ENCODE measurements at places on chromosomes 5 and 9.

- DNase-seq: no peak
Observed at GRCh38 chr5:27854243-27854852, 816.0 kb upstream of the CDH9 start.

DNA sequence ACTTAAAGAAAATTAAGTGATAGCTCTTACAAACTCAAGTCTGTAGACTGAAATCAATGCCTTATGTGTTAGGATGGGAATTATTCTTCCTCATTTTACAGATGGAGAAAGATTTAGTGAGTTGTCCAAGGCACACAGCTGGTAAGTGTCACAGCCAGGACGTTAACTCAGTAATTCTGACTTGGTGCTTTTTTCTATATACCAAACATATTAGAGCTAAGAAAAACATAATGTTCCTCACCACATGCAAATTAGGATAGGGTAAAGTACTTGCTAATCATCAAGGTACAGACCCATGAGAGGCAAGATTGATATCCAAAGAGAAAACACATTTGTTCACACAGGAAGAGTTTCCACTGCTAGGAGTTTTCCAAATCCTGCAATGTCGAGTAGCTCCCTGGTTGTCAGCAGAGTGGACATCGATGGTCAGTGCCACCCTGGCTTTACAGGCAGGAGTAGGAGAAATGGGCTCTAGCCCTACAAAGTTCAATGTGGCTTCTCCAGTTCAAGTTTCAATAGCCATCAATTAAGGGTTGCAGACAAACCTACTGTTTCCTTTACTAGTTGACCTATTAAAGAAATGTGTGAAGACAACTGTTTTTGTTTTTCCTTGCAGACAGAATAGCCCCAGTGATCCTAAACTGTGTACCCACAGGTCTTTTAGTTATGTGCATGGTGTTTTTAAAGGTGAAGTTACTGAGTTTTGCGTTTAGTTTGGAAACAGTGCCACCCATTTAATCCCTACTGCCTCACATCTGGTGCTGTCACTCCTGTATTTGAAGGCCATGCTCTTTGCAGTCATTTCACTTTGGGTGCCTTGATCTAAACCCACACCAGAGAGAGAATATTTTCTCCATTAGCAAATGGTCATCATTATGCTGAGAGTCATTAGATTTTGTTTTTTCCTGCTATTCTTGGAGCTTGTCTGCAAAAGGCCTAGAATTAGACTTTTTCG lies 460.8 kb upstream of the SMARCA2 start:
- DNase-seq: no peak

GRCh38 chr9:18472435-18472834 lies 1.5 kb upstream of the ADAMTSL1 start:
- no peak for DNase-seq

DNA sequence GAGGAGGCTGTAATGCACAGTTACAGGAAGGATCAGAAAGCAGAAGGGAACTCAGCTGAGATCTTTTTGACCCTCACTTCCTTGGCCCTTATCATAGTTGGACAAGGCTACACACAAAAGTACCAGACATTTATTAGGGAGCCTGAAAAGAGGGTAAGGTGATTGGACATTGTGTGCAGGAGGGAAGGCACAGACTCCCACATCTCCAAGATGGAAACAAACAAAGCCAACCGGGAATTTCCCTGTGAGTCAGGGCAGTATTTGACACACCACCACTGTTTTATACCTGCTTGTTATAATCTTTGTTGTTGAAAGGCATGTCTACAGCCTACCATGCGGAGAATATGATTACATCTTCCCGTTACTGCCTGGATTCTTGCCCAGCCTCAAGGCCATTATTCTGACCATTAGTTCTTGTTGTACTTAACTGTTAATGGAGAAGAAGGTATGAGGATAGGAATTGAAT lies 3.0 kb upstream of the CCNG1 start:
- DNase-seq: no peak

- DNase-seq: no peak
Observed at GRCh38 chr9:70927530-70927929, 193.9 kb downstream of the TRPM3 start.

DNA sequence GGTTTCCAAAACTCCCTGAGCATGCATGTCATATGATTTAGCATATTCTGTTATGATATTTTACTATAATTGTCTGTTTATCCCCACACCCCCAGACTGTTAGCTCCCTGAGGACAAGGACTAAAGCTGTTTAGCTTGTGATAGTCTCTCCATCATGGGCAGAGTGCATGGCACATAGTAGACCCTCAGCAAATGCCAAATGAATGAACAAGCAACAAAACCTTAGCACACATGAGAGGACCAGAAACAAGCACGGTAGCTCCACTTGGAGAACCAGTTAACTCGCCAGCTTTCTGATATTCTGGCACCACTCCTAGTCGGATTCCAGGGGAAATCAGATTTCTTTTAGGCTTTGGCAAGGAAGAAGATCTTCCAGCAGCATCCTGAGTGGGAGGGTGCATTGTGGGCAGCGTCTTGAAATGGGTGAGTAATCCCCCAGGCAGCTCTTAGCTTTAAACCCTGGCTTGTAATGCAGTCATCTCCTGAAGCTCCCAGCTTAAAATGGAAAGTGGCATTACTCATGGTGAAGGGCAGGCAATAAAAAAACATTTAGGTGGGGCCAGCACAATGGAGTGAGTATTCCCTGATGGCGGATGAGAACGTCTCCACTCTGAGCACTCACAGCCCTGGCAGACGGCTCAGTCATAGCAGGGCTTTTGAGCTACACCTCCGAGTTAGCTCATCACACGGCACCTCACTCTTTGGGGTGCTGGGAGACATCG lies 41.1 kb downstream of the FGF1 start:
- DNase-seq: no peak

DNA sequence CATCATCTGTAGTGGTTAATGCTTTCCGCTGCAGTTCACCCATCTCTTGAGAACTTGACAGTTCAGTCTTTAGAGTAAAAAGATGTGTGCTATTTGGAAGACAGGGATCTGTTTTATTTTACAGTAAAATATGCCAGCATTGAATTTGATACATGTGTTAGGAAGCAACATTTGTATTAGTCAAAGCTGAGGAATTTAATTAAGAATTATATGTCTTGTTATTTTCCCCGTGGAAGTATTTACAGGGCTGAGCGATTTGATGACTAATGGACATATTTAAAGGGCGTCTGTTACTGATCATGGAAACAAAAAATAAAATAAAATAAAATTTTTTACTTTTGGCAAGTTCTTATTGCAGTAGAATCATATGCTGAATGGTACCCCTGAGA lies 101.3 kb downstream of the PAM start:
- no peak for DNase-seq

- no peak for DNase-seq
Observed at GRCh38 chr9:38445154-38446043, 21.1 kb upstream of the IGFBPL1 start.

DNA sequence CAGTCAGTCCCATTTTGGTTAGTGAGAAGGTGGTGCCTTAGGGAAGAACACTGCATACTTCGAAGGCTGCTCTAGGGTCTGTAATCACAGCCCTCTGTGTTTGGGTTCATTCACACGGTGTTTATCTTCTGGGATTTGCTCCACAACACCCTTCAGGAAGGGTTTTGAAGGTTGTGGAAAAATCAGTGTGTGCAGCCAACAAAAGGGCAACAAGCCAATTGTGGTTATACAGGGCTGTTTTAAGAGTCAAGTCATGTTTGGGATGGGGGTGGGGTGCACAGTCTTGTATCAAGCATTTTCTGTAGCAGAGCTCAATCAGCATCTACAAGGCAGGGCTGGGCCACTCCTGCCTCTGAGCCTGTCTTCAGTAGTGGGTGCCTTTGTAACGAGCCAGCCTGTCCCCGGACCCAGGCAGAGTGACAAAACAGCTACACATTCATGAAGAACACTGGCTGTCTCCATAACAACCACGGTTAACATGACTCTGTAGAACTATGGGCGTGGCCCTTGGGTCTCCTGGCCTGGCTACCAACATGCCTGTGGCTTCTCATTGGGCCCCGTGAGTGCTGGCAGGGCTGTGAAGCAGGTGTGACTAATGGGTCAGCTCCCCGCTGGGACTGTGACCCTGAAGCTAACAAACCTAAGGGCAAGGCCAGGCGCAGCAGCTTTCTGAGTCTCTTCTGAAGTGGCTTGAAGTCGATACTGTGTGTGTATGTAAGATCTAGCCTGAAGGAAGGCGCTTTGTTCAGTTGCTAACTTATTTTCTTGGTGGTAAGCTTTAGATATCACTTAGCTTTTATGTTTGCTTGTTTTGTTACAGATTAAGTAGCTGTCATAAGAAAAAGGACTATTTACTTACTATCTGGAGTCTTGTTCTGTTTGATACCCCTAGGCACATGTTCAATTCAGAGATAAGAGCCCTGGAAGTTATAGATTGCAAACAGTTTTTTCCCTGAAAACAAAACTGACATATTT lies 27.9 kb upstream of the GOLM1 start:
- DNase-seq: peak; percentile 43

GRCh38 chr5:142717582-142718215 lies 31.8 kb upstream of the FGF1 start:
- DNase-seq: no peak

- no peak for DNase-seq
Observed at GRCh38 chr9:34501889-34502425, 20.8 kb downstream of the ENHO start.

DNA sequence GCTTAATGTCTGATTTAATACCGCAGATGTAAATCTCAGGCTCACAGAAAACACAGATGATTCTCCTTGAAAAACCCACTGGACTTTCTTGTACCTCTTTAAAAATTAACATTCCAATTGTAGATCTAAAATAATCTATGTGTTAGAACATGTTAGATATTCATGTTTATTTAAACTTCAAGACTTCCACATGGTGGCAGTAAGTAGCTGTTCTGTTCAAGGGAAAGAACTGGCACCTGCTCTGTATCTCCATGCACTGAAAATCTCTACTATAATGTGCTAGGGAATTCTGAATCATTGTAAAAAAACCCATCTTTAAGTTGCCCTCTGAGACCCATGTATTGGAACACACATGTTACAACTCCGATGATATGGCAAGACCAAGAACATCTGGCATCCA lies 366.9 kb downstream of the DMRTA1 start:
- no peak for DNase-seq

GRCh38 chr9:136339173-136339957 lies 12.0 kb downstream of the GPSM1 start:
- no peak for DNase-seq

GRCh38 chr5:13249854-13250253 lies 694.6 kb downstream of the DNAH5 start:
- no peak for DNase-seq

- DNase-seq: no peak
Observed at GRCh38 chr5:137600721-137601360, 101.7 kb upstream of the SPOCK1 start.

DNA sequence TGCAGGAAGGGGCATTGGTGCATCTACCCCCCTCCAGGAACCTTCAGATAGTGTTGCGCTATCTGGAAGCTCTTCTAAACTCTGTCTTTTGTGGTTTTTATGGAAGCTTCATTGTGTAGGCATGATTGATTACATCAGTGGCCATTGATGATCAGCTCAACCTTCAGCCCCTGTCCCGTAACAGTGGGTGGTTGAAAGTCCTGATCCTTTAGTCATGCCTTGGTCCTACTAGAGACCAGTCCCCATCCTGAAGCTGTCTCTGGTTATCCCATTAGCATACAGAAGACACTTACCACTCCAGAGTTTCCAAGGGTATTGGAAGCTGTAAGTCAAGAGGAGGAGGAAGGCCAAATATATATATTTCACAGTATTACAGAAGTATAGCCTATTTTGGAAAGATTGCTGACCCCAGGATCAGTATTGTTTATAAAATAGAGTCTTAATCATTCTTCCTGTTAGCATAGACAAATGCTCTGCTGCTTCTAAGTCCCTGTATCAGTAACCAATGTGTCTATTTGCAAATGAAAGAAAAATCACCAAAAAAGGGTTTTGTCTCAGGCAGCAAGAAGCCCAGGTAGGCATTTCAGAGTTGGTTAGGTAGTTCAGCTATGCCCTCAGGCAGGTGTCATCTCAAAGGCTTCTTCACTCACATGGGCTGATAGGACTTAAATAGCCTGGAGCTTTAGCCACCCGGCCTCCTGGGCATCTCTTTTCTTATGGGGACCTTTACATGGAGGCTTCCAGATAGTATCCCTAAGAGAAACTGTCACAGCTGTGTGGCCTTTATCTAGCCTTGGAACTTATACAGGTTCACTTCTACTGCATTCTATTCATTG lies 41.6 kb downstream of the SPIN1 start:
- DNase-seq: no peak

- no peak for DNase-seq
Observed at GRCh38 chr9:23621188-23621587, 204.9 kb downstream of the ELAVL2 start.

DNA sequence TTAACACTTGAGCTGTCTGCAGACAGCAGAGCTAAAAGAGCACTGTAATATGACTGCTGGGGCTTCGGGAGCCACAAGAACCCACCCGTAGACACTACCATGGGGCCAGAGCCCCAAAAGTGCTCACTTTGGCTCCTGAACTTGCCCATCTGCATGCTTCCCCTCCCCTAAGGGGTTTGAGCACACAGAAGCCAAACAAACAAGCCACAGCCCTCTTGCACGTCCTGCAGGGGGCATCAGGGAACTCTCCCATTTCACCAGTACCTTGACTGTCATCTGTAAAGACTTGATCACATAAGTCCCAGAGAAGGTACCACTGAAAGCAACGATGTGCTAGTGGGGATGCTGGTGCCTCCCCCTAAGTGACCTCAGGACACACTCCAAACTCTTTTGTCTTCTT lies 681.8 kb downstream of the SEMA5A start:
- DNase-seq: no peak

GRCh38 chr5:99004960-99005359 lies 76.2 kb upstream of the CHD1 start:
- no peak for DNase-seq

- DNase-seq: no peak
Observed at GRCh38 chr5:102595332-102595731, 96.5 kb upstream of the SLCO6A1 start.

DNA sequence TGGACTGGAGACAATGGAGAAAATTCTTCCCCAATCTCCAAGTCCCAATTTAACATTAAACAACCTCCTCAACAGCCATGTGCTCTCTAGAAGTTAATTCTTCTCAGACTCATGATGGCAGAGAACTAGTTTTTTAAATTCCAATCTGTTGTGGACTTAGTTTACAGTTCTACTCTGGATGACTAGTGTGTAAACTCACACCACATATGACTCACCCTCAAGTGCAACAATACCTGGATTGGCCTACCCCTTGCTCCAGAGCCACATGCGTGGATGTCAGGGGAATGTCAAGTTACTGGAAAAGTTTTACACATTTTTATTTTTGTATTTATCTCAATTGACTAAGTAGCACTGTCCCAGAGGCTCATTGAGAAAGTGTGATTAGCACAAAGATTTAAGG lies 136.0 kb upstream of the EFNA5 start:
- DNase-seq: no peak

GRCh38 chr5:157874861-157875260 lies 15.9 kb upstream of the CLINT1 start:
- no peak for DNase-seq
